Esophagus squamous epithelium (tissue), 5 donors: ENCODE measurements at places on chromosomes 11 and 22.

DNA sequence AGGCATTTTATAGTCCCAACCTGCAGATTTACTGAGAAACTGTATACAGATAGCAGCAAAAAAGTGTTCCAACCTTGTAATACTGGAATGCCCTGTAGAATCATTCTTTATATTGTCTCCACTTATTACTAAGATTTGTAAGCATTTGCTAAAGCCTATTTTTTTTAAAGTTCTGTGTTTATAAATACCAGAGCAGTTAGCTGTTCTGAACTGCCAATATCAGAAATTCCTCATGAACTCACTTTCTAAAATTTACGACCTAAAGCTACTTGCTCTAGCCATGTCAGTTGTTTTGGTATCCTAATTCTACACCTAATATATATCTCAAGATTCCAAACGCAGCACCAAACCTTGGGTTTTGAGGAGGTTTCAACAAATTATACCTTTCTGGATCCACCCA lies 103.2 kb downstream of the C11orf65 start:
- no peak for DNase-seq

GRCh38 chr11:116166573-116167465 lies 606.0 kb downstream of the BUD13 start:
- no peak for DNase-seq

DNA sequence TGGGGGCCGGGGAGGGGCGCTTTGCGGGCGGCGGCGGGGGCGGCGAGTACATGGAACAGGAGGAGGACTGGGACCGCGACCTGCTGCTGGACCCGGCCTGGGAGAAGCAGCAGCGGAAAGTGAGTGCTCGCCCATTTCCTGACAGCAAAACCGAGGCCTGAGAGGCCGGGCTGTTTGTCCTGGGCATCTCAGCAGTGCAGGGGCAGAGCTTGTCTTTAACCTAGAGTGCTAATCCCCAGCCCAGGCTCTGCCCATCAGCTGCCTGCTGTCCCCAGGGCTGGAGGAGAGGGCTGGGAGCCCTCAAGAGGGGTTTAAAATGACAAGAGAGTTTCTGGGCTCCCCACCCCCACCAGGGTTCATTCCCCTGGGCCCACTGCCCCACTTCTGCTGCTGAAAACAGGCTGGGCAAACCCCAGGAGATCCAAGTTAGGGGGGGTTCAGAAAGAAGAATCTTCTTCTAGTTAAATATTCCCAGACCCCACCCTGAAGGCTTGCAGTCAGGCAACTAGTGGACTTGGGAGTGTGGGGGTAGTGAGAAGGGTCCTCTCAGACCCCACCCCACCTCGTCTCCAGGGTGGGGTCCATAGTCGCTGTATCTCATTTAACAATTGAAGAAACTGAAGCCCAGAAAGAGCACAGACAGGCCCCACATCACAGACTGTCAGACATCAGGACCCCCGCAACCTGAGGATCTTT lies 411 bp downstream of the ACTN3 start:
- DNase-seq, result no peak

GRCh38 chr11:134973801-134974200 lies 561.8 kb upstream of the B3GAT1 start:
- no peak for DNase-seq

GRCh38 chr11:68828155-68828931 lies 13.4 kb downstream of the CPT1A start:
- DNase-seq, result no peak

- no peak for DNase-seq
Observed at GRCh38 chr11:114172055-114172861, 112.7 kb downstream of the ZBTB16 start.

DNA sequence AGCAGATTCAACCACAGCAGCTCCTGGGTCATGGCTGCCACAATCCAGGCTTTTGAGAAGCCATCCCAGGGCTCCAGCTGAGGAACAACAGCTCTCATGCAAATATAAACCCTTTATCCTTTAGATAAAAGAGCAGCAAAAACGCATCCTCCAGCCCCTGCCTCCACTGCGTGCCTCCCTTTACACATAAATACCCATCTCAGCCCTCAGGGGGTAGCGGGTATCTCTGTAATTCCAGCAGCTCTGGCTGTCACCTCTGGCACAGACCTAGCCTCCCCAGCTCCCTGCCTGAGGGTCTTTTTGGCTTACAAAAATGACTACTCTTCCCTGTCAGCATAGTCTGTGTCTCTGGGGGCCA lies 21.6 kb downstream of the LMO1 start:
- no peak for DNase-seq

DNA sequence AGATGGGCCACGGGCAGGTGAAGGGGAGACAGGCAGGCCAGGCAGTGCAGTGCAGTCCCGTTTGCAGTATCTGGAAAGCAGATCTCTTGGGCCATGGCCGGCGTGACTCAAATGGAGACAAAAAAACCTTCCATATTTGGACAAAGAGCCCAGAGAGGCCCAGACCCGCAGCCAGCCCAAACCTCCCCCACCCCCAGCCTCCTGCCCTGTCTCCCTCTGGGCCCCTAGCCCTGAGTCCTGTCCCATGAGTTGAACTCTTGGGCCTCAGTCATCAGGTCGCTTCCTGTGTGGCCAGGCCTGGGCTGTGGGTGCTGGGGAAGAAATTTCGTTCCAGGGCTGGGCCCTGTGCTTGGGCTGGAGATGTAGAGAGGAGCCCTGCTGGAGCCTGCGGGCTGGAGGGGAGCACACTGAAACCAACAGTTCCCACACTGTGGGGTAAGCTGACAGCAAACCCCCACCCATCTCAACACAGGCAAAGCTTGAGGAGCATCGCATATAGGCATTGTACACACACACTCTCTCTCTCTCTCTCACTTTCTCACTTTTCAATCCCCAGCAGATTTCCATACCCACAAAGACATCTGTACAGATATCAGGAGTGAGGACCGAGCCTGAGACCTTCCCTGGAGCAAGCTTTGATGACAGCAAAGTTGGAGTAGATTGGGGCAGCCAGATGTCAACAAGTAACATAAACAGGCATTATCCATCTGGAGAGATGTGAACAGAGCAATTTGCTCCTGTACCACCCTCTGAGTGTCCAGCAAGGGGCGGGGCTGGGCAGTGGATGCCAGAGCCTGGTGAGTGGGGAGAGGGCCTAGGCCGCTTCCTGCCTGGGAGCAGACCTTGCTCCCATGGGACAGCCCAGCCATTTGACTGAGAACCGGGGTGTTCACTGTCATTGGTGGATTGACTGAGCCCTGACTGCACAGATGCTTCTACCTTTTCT lies 17.2 kb downstream of the ARHGEF17 start:
- no peak for DNase-seq

- no peak for DNase-seq
Observed at GRCh38 chr11:9138612-9139579, 47.5 kb upstream of the SCUBE2 start.

- no peak for DNase-seq
Observed at GRCh38 chr11:8230921-8231847, 32.5 kb downstream of the LMO1 start.

- DNase-seq, result no peak
Observed at GRCh38 chr22:41383085-41383484, 1.3 kb downstream of the TEF start.

DNA sequence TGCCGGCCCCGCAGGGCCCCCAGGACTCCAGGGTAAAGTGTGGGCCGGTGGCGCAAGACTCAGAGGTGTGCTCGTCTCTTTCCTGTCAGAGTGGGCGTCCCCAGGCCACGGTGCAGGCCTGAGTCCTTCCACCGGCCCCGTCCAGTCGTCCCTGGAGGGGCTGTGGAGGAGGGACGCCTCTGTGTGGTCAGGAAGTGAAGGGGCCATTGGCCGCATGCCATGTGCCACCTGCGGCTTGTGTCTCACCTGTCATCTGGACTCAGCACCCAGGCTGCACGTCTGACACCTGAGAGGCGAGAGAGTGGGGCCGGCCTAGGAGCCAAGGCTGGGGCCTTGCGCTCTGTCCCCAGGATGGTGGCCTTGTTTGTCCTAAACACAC lies 25.2 kb downstream of the MUC6 start:
- no peak for DNase-seq

DNA sequence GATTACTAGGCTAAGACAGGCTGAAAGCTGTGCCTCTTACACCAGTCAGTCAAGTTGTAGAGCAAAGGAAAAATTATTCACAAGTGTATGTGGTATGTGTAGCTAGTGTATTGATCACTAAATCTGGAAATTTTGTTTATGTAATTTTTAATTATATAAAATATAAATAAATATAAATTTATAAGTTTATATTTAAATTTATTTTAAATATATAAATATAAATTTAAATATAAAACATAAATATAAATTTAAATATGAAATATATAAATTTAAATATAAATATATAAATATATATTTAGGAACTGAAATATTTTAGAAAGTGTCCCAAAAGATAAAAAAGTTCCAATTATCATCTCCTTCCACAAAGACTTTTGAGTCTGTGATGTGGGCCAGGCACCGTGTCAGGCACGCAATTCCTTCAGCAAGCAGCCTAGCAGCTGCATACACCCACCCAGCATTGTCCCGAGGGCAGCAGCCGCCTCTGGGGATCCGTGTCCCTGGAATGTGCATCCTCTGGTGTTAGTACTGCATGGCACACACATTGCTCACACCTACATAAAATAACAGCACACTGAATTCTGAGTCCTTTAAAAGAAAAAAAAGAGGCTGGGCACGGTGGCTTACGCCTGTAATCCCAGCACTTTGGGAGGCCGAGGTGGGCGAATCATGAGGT lies 1098.0 kb downstream of the BRD1 start:
- DNase-seq, result no peak

DNA sequence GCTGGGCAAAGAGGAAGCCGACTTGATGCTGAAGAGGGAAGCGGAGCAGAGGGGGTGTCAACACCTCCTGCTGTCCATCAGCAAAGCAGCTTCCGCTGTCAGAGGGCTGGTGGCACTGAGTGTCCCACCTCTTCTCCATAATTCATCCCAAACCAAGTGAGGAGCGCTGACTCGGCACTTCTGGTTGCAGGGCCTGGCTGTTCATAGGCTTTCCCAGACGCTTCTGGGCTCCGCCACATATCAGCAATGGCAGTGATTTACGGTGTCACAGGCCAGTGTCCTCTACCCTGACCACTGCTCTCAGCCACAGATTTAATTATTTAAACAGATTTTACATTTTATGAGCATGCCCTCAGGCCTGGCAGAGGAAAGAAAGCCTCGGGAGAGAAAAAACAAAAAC lies 70.1 kb upstream of the TENM4 start:
- DNase-seq, result no peak

DNA sequence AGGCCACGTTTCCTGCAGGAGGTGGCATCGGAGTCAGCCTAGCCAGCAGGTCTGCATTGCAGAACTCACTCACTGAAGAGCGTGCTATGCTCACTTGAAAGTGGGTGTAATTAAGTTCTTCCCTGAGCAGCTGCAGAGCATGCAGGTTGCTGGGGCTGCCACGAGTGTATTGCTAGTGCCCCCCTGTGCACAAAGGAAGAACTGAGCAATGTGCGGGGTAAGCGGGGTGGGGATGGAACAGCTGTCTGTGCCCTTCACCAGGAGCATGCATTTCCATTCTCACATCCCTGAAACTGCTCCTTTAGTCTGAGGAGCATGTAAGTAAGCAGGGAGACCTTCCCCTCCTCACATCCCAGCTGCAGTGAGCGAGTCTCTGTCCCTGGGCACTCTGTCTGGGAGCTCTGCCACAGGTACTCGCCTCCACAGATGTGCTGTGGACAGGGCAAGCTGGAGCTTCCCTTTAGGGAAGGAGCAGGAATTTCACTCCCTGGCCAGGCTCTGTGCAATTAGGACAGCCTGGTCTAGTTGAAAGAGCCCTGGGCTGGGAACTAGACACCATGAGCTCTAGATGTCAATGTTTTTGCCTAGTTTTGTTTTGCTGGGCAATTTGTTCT lies 1031.8 kb downstream of the NTM start:
- DNase-seq, result no peak

- DNase-seq, result no peak
Observed at GRCh38 chr22:19795617-19796008, 35.0 kb downstream of the TBX1 start.

DNA sequence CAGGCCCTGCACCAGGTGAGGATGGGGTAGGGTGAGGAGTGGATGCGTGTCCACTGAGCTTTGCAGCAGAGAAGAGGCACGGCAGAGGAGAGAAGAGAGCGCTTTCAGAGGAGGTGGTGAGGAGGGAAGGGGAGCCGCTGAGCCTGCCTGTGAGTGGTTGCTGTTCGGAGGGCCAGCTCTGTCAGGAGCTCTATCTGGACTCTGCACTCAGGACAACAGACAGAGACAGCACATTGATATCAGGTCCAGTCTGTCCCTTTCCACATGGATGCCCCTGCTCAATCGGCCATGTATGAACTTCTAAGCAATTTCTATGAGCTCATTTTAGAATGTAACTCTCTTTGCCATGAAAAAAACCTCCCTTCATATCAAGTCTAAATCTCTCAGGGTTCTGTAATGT lies 158.6 kb downstream of the KIRREL3 start:
- DNase-seq, result no peak

DNA sequence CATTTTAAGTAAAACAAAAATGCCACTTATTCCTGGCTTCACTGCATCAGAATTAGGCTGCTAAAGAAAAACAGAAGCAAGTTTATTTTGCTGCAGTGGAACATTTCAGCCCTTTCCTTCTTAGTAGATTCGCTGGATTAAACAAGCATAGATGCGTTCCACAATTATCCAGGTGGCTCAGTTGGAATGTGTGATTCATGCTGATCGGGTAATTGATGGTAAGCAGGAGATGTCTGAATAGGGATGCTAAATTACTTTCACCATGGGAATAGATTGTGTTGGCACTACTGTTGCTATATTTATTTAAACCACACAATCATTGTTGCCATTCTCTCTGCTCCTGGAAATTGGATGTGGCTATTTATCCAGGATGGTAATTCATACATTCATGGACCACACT lies 440.1 kb upstream of the DDI1 start:
- DNase-seq, result no peak

DNA sequence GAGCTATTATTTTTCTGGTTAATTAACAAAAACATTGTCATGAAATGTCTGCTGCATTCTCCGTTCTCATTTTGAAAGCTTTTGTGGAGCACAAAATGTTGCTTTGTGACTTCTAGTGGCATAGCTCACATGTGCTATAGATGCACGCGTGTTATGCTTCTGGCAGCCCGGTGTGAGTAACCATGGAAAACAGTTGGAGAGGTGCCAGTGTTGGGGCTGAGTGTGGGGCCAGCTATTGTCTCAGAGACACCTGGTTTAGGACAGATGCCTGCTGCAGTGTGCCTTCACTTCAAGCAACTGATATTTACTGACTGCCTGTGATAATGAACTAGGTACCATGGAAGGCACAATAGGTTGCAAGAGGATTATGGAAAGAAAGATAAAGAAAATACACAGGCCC lies 760.6 kb downstream of the NTM start:
- DNase-seq, result no peak

DNA sequence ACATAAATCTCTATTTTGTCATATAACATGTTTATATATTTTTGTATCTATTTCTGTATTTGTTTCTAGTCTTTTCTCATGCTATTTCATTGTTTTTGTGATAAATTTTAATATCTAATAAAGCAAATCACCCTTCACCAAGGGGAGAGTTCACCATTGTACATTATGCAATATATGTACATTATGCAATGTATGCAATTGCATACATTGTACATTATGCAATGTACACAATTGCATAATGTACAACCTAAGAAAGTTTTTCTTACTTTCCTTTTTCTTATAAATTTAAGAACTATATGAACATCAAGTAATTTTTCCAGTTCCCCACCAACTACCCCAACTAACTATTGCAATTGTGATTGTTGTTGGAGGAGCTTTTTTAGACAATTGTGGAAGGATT lies 44.1 kb upstream of the GLYATL2 start:
- DNase-seq, result no peak

GRCh38 chr11:78645226-78646202 lies 70.8 kb upstream of the NARS2 start:
- DNase-seq, result no peak

GRCh38 chr22:50656122-50657070 lies 16.2 kb upstream of the SHANK3 start:
- no peak for DNase-seq
